ENCODE measurements at places on chromosomes 1 and 21.

GRCh38 chr1:203428981-203429599 is 46.5 kb upstream of the PRELP start:
- DNase-seq: no peak

GRCh38 chr1:220113136-220113695 is 19.3 kb downstream of the IARS2 start:
- no peak for DNase-seq

- no peak for DNase-seq
Observed at GRCh38 chr1:240217403-240217802, 125.7 kb downstream of the FMN2 start.

GRCh38 chr1:117466761-117467160 is 99.5 kb downstream of the MAN1A2 start:
- DNase-seq: no peak

DNA sequence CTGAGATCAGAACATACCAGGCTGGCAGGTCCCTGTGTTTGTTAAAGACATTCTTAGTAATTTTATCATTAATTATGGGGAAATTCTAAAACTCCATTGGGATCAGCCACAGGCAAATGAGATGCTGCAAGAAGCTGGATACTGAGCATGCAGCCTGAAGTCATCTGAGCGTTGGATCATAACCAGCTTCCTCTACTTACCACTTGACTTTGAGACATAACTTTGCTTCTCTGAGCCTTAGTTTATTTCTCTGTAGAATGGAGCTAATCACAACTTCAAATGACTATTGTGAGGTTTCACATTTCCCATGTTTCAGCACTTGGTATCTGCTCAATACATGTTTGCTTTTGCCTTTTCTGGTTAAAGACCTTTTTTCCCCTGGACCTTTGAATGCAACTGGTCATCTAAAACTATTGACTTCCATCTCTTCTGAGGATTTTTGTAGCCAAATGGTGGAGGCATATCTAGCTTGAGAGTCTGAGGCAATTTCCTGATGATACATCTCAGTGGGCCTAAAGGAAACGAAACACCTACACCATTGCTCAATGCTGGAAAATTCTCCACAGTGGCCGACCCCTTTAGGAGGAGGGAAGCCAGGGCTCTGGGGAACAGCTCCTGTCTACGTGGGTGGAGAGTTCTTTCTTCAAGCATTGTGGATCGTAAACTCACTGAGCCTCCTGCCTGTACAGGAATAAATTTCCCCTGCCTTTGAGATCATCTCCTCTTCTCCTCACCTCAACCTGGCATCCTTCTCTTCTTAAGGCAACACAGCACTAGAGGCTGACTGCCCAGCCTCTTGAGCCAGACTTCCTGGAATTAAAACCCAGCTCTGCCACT is 109.1 kb upstream of the HOOK1 start:
- no peak for DNase-seq

DNA sequence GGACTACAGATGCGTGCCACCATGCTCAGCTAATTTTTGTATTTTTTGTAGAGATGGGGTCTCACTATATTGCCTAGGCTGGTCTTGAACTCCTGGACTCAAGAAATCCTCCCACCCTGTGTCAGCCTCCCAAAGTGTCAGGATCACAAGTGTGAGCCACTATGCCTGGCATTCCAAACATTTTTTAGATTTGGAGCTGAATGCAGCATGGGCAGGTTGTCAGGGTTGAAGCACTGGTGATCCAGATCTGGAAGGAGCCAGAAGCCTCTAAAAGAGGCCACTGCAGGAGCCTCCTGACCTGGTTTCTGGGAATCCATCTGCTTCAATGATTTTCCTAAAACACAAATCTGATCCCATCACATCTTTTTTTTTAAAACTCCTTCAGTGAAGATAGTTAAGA is 1.8 kb upstream of the CTPS1 start:
- no peak for DNase-seq

GRCh38 chr1:25620211-25620610 is 3.6 kb downstream of the MAN1C1 start:
- peak; percentile 10 for DNase-seq

DNA sequence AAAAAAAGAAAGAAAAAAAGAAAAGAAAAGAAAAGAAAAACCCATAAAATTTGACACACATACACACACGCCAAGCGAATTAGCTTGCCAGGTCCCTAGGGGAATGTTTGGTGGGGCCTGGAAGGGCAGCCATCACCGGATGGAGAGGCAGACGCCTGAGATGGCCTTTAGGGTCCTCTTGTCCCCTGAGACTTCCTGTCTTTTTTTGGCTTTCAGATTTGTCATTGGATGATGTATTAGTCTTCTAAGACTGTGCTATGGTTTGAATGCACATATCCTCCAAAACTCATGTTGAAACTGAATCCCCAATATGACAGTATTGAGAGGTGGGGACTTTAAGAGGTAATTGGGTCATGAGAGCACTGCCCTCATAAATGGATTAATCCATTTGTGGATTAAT is 211.8 kb downstream of the TOMM20 start:
- no peak for DNase-seq

- DNase-seq: no peak
Observed at GRCh38 chr1:24362982-24363614, 43.9 kb downstream of the GRHL3 start.

DNA sequence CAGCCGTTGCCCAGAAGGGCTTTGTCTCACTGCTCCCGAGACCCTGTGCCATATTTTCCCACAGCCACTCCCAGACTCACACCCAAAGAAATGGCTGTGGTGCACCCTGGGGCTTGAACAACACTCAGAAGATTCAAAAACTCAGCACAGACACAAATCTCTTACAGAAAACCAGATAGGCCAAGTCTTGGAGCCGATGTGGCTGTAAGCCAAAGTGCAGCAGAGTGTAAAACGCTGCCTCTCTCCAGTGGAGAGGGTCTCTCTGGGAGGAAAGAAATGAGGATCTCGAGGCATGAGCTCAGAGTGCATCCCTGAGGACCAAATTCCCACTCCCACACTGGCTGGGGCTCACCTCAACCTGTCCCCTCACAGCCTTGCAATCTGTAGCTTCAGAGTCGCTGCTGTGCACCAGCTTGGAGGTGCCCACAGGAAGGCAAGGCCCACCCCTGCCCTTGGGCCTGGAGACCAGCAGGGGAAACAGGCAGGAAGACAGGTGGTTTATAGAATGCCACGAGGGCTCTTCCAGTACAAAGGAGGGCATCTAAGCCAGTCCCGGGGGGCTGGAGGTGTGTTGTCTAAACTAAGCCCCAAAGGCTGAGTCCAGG is 171.3 kb upstream of the AJAP1 start:
- no peak for DNase-seq

GRCh38 chr1:164886101-164886500 is 327.1 kb downstream of the PBX1 start:
- DNase-seq: no peak

DNA sequence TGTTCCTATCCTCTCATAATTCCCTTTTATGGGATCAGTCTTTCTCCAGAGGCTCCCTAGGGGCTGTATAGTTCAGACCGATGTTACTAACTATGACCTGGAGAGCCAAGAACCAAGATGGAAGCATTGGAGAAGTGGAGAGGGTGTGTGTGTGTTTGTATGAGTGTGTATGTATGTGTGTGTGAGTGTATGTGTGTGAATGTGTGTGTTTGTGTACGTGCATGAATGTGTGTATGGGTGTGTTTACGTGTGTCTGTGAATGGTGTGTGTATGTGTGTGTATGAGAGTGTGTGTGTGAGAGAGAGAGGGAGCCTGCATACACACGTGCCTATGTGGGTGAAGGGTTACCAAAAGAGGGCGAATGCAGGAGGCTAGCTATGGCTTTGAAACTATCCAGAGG is 4.9 kb downstream of the MYBPHL start:
- no peak for DNase-seq

DNA sequence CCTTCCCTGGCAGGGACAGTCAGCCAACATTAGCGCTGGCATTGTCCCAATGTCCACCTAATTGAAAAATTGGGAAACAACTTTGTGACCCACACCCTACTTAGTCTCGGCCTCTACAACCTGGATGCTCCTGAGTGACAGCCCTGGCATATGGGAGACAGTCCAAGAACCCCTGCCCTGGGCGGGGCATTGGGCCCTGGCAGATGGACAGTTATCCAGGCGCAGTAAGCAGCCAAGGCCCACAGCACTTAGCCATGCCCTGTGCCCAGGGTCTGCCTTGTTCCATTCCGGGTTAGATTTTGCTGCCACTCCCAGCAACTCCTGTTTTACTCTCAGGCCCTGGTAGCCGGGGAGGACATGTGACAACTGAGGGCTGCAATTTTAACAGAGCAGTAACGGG is 50.3 kb downstream of the NFASC start:
- DNase-seq: no peak

GRCh38 chr1:179953974-179954492 is 577 bp upstream of the CEP350 start:
- no peak for DNase-seq

DNA sequence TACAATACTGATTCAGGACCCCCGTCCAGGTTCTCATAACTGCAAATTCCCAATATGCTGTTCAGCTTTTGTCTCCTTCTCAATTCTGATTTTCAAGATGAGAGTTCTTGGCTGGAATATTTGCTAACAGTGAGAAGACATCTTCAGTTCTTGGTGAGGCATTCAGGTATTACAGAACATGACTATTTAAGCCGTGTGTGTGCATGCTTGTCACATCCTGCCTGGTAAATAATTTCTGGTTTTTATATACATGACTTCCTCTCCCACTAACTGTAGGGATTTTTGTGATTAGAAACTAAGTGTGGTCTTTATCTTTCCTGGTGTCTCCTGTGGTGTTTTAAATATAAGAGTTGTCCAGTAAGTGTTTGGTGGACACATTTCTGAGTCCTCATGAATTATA is 10.2 kb upstream of the SLC19A2 start:
- DNase-seq: no peak

DNA sequence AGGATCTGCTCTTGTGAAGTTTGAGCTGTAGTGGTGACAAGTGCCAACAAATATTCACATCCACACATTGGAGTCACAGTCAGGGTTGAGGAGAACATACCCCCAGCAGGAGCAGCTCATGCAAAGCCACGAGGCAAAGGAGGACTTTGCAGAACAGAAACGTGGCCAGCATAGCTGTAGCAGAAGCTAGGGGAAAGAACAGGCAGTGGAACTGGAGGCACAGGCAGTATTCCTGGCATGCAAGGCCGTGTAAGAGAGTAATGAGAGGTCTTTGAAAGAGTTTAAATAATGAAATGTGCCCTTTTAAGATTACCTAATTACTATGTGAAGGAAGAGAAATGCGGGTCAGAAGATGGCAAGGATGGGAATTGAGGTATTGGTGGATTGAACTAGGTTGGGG is 40.9 kb upstream of the IKBKE start:
- DNase-seq: no peak

DNA sequence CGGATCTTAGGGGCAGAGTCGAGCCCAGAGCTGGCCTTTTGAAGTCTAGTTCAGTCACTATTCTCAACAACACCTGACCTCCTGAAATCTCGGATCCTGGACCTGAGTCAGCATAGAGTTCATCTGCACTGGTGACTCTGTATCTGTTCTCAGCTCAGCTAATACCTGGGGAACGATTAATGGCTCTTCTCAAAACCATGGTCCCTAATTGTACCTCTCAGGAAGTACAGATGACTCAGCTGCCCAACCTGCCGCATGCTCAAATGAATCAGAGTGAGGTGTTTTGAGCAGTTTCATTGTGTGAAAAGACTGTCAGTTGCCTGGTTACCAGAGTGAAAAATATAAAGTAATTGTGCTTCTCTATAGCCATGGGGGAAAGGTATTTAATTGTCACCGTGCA is 89.2 kb downstream of the SLC35F3 start:
- no peak for DNase-seq

DNA sequence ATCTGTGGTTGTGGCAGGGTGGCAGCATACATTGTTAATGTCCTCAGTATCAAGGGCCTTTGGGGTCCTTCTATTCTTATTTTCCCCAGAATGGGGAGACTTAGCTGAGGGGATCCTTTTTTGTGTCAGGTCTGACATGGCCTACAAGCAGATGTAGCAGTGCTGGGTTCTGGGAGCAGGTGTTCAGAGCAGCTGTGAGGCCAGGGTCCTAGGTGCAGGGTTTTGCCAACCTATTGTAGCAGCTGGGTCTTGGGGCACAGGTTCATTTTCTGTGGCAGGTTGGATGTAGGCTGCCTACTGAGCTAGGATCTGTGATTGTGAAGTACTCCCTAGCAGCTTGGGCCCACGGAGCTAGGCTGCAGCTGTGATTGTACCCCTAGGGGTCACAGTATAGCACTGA is 60.1 kb downstream of the DIPK1A start:
- DNase-seq: no peak

DNA sequence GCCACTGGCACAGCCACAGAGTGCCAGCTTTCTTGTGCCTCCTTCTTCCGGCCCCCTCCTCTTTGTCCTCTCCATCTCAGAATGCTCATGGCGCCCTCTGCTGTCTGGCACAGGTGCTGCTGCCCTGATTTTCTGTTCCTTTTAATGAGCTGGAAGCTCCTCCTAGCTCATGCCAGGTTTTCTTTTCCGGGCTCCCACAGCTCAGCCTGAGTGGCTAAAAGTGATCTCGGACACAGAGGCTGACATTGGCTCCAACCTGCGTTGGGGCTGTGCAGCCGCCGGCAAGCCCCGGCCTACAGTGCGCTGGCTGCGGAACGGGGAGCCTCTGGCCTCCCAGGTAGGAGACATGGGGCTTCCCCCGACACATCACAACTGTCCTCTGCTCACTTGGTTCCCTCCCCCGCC is 18.7 kb downstream of the CNTN2 start:
- DNase-seq: peak; percentile 52

GRCh38 chr1:26111530-26112406 is at the start of gene PDIK1L:
Gene PDIK1L, plus strand, starts transcription at chr1:26111824. Its CDS starts 2,485 bp downstream, at chr1:26114309.
- peak; percentile 87 for DNase-seq

- no peak for DNase-seq
Observed at GRCh38 chr1:31505911-31506497, 70.3 kb upstream of the TINAGL1 start.

DNA sequence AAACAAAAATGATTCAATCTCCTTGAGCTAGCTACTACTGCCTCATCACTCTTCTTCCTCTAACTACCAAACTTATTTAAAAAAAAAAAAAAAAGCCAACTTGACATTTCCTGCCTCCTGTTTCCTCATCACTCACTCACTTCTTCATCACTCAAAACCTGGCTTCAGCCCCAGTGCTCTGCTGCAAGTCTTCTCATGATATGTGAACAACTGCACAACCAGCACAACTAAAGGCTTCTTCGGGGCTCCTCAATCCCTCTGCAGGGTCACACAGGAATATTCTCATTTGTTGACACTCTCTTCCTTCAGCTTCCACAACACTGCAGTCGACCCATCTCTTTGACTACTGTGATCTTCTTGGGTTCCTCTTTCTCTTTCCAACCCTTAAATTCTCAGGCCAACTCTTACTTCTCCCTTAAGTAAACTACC is 7.6 kb downstream of the MTF1 start:
- no peak for DNase-seq

DNA sequence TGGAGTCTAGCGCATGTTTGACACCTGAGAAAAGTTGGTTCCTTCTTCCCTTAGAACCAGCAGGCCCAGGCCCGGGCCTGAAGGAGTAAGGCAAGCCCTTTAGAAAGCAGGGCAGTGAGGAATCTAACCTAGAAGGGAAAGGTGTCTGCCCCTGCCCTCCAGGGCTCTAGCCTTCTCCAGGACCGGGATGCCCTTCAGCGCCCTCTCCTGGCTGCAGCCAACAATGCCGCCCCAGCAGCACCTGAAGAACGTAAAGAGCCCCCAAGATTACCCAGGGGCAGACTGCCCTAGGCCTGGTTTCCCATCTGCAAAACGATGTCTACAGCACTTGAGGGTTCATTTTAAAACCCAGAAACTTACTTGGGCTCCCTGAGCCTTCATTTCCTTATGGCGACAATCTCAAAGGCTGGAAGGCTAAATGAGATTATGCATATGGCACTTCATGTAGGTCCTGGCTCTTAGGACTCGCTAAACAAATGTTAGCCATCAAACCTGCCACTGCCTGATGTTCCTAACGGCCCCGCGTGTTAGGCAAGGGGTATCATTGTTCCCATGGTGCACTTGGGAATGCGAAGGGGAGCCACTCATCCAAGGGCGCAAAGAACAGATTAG is 106.7 kb upstream of the KLHDC7A start:
- DNase-seq: no peak
